ENCODE measurements at places on chromosomes 3 and 15. TPM values are rescaled to one million over a fixed set of nuclear protein-coding genes. Genes with fewer than 3 reads are reported as not detected.

ATP10A gene
- 10.4 TPM for total RNA-seq

GRAMD1C gene
- total RNA-seq: 1.3 TPM

UBE2Q2 gene
- 46.6 TPM for total RNA-seq

CILP gene
- 0.28 TPM for total RNA-seq

CHRNA5 gene
- total RNA-seq: 0.14 TPM

BSN gene
- under 0.01 TPM for total RNA-seq

PLA2G4E gene
- total RNA-seq: not detected

MESP1 gene
- total RNA-seq: 0.28 TPM

SEMA5B gene
- total RNA-seq: not detected

Data from smooth muscle cell of bladder (primary cell).